Left cardiac atrium (tissue), 4 donors: ENCODE measurements at places on chromosomes 2 and 18. TPM values are rescaled to one million over a fixed set of nuclear protein-coding genes. Genes with fewer than 3 reads are reported as not detected.

GRCh38 chr2:77016443-77017354 is 505.5 kb downstream of the LRRTM4 start:
- DNase-seq, result no peak

DNA sequence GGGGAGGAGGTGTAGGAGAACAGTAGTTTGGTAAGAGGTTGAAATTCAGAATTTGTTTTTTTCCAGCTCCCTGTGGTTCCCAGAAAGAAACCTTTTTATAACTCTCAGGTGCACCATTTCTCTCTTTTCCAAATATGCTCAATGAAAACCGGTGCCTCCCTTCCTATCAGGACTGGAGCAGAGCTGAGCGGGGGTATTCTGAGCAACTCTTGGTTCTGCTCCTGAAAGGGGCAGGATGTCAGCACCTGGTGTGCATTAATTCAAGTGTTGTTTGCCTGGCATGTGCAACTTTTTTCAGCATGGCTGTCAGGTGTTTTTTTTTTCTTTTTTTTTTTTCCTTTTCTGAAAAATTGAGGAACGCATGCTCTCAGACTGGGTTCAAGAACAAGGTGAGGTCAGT is 74.1 kb downstream of the MAPK4 start:
- no peak for DNase-seq

GRCh38 chr18:29616867-29617266 is 1425.7 kb downstream of the DSC3 start:
- DNase-seq, result no peak

DNA sequence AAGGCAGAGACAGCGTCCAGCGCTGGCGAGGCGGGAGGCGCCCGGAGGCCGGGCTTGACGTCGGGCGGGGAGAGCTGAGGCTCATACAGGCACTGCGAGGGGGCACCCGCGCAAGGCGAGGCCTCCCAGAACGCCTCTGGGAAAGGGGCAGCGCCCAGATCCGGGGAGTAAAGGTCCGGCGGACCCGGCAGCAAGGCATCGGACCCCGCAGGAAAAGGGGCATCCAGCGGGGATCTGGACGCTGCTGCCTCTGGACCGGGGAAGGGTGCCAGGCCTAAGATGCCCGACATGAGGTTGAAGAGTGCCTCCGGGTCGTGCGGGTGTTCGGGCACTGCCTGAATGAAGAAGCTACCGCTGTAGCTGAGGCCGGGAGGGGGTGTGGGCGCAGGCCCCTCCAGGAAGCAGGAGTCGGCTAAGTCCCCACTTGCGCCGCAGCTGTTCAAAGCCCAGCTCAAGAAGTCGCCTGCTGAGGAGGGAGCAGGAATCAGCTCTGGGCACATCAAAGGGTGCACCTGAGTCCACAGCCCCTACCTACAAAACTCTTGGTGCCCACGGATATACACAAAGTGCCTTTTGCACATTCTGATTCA is 937 bp downstream of the EGR4 start:
- no peak for DNase-seq

GRCh38 chr2:42510608-42511243 is 16.9 kb upstream of the KCNG3 start:
- DNase-seq, result no peak

DNA sequence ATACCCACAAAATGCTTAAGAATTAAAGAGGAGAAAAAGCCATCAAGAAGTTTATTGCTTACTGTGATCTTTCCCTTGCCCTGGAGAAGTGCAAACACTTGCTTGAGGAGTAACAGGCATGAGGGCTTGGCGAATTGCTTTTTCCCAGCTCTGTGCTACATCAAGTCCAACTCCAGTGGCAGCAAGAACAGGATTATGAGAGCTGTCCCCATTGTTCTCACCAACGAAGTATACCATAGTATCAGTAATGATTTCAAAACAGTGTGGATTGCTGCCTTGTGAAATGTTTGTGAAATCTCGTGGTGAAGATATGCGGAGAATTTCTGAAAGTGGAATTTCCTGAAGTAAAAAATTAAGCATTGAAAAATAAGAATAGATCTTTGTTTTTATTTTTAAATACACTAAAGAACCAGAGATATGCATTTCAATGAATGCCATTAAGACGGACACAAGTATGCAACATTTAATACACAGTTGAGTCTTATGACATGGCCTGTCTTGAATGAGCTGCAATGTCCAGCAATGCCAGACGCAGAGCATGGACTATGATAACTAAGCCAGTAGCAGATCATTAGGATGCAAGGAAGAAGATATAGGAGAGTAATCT is 43.0 kb downstream of the NDUFAF7 start:
- DNase-seq, result no peak

DNA sequence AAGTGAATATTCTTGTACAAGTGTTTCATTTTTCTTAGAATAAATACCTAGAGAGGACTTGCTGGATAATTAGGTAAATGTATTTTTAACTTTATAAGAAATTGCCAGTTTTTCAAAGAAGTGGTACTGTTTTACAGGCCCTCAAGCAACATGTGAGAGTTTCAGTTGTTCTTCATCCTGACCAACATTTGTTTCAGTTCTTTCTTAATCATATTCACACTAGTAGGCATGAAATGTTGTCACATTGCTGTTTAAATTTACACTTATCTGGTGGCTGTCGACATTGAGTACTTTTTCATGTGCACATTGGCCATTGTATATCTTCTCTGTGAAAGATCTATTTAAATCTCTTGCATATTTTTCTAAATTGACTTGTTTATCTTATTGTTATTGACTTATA is 178.1 kb downstream of the ACOXL start:
- no peak for DNase-seq

DNA sequence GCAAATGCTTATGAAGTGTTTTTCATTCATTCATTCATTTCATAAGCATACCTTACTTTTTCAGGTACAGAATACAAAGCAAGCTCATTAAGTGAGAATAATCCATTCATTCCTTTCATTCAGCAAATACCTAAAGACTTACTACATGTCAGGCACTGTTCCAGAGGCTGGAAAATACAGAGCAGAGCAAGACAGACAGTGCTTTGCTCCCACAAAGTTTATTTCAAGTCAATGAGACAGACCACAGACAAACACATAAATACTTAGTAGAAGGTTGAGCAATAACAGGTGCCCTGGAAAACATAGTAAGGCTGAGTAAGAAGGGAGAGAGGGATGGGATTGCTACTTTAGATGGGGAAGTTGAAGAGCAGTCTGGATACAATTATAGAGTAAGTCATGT is 309.8 kb downstream of the C1D start:
- no peak for DNase-seq

DNA sequence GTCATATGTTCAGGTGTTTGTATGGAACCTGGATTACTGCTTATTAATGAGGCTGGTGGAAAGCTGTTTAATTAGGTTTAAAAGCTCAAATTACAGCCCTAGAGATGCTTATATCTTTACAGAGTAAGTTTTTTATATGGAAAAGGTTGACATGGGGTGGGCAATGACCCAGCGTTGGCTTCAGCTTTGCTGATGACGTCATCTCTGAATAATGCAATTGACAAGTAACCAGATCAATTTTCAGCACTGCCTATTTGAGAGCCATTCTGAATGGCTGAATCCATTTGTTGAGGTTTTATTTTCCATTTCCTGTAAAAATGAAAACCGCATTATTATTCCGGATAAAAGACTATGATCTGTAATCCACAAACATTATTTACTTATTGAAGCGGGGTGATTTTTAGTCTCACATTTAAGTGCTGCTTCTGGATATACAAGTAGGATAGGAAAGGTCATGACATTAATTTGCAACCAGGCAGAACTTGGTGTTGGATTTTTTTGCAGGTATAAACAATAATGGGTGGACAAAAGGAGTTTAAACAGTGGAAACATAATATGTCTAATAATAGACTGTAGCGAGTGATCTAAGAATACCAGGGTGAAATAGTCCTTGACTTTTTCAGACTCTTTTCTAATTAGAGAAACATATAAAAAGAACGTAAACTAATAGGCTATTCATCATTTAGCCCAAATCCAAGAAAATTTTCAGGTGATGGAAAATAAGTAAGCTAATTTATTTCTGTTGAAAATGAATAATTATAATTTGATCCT is 2.7 kb downstream of the PPP1R1C start:
- no peak for DNase-seq

- DNase-seq, result no peak
These were observed 79.6 kb upstream of the SPOPL start for GRCh38 chr2:138421971-138422335.

GRCh38 chr2:234623521-234623991 is 126.7 kb upstream of the ARL4C start:
- DNase-seq, result no peak

GRCh38 chr2:239195318-239195871 is 205.4 kb downstream of the HDAC4 start:
- no peak for DNase-seq

- no peak for DNase-seq
These were observed 258.2 kb upstream of the THUMPD2 start for GRCh38 chr2:40037303-40037702.

DNA sequence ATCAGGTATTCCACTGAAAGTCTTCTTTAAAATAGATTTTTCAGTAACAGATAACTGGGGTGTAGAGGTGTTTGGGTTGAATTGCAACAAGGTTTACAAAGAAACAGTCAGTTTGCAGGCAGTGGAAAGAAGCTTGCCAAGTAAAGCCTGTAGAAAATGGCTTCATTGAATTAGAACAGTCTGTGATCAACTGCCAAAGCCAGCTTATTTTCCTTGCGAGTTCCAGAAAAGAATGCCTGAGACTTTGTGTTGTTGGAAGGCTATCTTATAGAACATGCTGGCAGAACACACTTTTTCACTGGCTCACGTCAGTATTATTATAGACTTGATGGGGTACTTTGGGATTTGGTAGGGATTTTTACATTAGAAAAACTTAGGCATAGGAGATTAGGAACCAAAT is 601.0 kb downstream of the XIRP2 start:
- DNase-seq, result no peak

- DNase-seq, result peak; percentile 20
These were observed 235.8 kb downstream of the ATAD2B start for GRCh38 chr2:23691106-23691470.

GRCh38 chr2:181786371-181787228 is 104.9 kb upstream of the ITPRID2 start:
- DNase-seq, result no peak

DNA sequence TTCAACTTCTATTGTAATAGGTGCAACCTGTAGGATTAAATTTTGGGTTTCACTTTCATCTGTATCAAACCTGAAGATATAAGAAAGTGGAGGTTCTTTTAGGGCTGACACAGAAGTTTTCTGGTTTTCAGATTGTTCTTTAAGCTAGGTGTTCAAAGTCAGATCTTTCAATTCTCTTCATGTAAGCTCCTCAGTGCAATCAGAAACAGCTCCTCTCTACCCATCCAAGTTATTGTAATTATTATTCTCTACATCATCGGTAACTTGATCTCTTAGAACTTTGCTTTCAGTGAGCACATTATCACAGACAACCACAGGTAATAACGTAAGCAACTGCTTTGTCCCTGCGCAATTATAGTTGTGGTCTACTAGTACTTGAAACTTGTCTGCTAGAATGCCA is 179.4 kb downstream of the MYCN start:
- DNase-seq, result no peak

- DNase-seq, result no peak
These were observed 81.9 kb upstream of the UXS1 start for GRCh38 chr2:106275971-106276370.

- DNase-seq, result no peak
These were observed 457.8 kb downstream of the EIPR1 start for GRCh38 chr2:2919574-2920365.

DNA sequence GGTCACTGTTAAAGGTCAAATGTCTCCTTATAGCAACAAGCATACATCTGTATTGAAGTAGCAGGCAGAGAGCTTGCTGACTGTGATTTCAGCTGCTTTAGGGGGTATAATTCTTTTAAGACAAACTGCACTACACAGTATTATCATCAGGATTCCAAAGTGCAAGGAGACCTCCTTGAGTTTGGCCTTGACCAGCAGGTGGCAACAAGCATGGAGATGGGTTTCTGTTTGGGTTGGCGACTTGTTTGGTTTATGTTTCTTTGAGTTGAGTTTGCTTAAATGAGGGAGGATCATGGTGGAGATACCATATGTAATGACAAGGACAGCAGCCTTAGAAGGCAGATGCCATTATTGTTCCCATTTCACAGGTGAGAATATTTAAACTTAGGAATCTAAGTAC is 681.0 kb upstream of the ID2 start:
- DNase-seq, result no peak

GRCh38 chr2:44543773-44544725 is 182.3 kb downstream of the CAMKMT start:
- DNase-seq, result no peak

DNA sequence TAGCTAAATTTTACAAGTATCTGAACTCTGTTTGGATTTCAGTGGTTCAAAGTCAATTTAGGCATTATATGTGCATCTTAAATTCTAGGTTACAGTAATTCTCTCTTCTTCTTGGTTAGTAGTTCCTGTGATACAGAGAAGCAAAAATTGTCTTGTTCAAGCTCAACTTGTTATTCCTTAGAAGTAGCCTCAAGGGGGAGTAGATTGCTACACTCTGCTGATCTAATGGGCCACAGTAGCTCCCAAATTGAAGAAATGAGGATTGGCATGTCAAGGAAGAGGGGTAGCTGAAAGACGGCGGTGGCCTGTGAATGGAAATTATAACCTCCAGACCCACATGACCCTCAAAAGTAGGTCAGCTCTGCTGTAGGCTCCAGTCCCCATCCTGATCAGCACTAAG is 334.7 kb downstream of the HRH4 start:
- no peak for DNase-seq

DNA sequence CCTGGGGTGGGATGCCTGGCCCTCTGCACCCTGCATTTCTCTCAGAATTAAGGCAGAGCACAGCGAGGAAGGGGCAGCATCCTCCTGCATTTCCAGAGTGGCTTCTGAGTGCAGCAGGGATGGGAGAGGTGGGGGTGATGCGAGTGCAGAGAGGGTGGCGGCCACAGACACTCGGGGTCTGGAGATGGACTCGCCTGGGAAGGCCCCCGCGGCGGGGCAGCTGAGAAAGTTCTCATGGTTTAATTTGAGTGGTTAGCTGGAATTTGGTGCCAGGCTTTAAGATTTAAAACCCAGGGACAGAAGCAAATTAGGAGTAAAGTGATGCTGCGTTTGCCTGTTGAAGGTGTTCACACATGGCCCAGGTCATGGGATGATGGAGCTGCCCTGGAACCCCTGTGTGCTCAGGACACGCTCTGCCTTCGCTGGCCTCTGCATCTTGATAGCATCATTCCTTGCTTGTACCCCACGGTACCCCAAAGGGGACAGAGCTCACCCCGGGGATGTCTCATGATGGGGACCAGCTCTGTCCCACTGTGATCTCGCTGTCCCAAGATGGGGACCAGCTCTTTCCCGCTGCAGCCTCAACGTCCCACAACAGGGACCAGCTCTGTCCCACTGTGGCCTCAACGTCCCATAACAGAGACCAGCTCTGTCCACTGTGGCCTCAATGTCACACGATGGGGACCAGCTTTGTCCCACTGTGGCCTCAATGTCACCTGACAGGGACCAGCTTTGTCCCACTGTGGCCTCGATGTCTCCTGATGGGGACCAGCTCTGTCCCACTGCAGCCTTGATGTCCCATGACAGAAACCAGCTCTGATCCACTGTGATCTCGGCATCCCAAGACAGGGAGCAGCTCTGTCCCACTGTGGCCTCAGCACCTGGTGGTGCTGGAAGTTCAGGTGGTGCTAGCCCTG is 27.5 kb downstream of the TMEM18 start:
- DNase-seq, result no peak

Gene GAREM1
- total RNA-seq, result 12.7 TPM

Gene DCAF17
- total RNA-seq, result 10.7 TPM

Gene MEP1B
- not detected for total RNA-seq

Gene RAB31
- 31.1 TPM for total RNA-seq

Gene ALKAL2
- total RNA-seq, result 0.80 TPM

Gene RASGRP3
- total RNA-seq, result 39.9 TPM

Gene PRSS56
- total RNA-seq, result 0.16 TPM

Gene ERFE
- total RNA-seq, result 1.2 TPM

Gene SFTPB
- 0.12 TPM for total RNA-seq

Gene ABHD3
- total RNA-seq, result 8.7 TPM

Gene TEKT4
- total RNA-seq, result 0.15 TPM

Gene KCNIP3
- 2.6 TPM for total RNA-seq

Gene SMAD2
- 94.1 TPM for total RNA-seq
